ENCODE measurements at places on chromosomes 2 and 18.

- no peak for DNase-seq
Measured at GRCh38 chr2:66428986-66429612, 5.8 kb upstream of the MEIS1 start.

DNA sequence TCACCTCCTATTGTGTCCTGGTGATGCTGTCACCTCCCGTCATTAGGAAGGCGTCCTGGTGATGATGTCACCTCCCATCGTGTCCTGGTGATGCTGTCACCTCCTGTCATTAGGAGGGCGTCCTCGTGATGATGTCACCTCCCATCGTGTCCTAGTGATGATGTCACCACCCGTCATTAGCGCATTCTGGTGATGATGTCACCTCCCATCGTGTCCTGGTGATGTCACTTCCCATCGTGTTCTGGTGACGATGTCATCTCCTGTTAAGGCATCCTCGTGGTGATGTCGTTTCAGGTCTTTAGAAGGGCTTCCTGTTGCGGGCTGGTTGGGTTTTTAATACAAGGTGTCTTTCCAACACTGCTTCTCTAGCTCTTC is 40.7 kb downstream of the CTDP1 start:
- DNase-seq: no peak

- DNase-seq: no peak
Measured at GRCh38 chr2:673016-673415, 4.2 kb downstream of the TMEM18 start.

DNA sequence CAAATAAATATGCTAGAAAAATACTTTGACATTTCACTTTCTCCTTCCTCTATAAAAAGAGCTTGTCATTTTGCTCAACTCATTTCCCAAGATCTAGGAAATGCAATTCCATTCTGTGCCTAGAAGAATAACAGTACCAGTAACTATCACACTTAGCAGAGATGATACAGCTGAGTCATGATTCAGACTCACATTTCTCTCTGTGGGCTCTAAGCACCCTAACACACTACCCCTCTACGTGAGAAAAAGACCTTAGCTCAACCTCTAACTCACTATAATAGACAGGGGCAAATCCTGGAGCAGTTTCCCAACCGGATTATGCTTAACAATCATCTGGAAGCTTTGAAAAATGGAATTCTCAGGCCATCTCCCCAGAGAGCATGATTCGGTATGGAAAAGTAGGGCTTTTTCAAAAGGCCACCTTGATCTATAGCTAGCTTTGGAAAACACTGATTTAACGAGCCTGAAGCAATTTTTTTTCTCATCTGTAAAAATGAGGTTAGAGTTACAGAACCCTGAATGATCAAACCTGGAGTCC is 1312.3 kb upstream of the PIK3C3 start:
- no peak for DNase-seq

GRCh38 chr2:64260093-64260803 is 116.0 kb upstream of the PELI1 start:
- DNase-seq: no peak

Data from stimulated activated CD4-positive, alpha-beta T cell treated with anti-CD3 and anti-CD28 coated beads, Interleukin-15, amount 100 ng/mL, for 1 hour (primary cell).